ENCODE measurements at places on chromosomes 5 and 9. TPM values are rescaled to one million over a fixed set of nuclear protein-coding genes. Genes with fewer than 3 reads are reported as not detected.
A peak's percentile ranks its signal among the peaks of the same experiment; 100 is the strongest.

Gene GARIN3
- total RNA-seq, result 0.97 TPM

Gene KIAA0825
- total RNA-seq, result 3.9 TPM

Gene CHD1
- total RNA-seq, result 38.5 TPM

Gene FABP6
- not detected for total RNA-seq

DNA sequence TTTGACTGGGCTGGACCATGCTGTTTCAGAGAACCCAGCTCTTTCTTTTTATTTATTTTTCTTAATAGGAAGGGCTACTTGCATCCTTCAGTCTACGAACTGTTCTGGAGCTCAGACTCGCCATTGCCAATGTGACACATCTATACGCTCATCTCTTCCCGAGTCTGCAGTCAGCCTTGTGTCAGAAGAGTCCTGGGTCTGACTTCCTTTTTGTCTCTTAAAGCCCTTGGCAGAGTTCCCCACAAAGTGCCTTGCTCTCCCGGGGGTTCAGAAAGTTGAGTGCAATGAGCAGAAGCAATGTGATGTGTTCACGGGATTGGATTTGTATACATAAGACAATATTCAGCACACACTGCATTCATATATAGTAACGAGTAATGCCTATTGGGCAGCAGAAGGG is 140.4 kb downstream of the ATPSCKMT start:
- H3K27ac ChIP-seq, result no peak overlapping the region
- no peaks in the 10 kb centered on the region for H3K27me3 ChIP-seq
- H3K4me3 ChIP-seq, result no peak overlapping the region
- no peak for DNase-seq
- H3K36me3 ChIP-seq, result no peaks in the 10 kb centered on the region

- no peaks in the 10 kb centered on the region for H3K27me3 ChIP-seq
- H3K4me1 ChIP-seq, result no peaks in the 10 kb centered on the region
- H3K4me3 ChIP-seq, result no peak overlapping the region
- no peak for DNase-seq
- H3K27ac ChIP-seq, result no peak overlapping the region
- no peaks in the 10 kb centered on the region for H3K36me3 ChIP-seq
Measured at GRCh38 chr9:11192993-11193392, 580.2 kb upstream of the PTPRD start.

DNA sequence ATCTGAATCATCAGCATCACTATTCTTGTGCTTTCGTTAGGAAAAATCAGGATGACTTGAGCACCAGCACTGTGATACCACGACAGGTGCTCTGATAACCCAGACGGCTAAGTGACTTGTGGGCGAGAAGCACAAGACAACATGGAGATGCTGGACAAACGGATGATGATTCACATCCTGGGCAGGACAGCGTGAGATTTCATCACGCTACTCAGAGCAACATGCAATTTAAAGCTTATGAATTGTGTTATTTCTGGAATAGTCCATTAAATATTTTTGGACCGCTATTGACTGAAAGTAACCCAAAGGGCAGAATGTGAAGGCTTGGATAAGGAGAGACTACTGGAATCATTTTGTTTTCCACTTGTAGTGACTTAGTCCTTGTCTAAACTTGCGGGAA is 114.8 kb upstream of the DAPK1 start:
- no peak overlapping the region for H3K4me3 ChIP-seq
- H3K27ac ChIP-seq, result no peak overlapping the region
- no peaks in the 10 kb centered on the region for H3K27me3 ChIP-seq

- H3K4me3 ChIP-seq, result no peak overlapping the region
- no peak for DNase-seq
- no peaks in the 10 kb centered on the region for H3K27me3 ChIP-seq
Measured at GRCh38 chr5:134540747-134541733, 15.6 kb downstream of the JADE2 start.

DNA sequence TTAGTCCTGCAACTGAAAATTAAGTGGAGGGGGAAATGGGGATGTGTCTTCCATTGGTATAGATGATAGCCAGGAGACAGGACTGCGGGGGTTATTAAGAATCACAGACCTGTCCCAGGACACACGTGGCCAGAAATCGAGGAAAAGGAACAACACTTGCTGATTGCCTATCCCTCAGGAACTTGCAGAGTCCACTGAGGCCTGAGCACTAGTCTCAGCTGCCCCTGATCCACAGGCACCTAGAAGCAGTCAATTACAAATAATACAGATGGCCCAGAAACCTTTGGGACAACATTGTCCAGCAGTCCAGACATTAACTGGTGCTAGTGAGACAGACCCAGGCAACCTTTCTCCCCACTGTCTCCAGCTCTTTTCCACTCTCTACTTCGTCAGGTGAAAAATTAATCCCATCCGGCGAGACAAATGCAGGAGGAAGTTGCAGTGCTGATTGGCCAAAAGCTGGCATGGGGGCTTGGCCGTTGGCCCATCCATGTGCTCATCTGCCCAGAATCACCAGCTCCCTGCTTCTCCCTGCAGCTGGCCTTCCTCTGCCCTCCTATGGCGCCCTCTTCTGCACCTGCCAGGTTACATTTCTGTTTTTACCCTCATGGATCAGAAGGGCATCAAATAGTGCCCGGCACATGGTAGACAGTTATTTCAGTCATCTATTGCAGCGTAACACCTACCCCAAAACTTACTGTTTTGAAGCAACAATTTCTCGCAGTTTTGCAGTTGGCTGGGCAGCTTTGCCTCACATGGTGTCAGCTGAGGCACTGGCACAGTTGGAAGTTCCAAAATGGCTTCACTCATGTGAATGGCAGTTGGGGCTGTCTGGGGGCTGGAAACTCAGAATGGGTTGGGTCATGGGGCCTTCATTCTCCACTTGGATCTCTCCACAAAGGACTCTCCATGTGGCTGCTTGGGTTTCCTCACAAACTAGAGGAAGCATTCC is 3.6 kb upstream of the B4GALT1 start:
- DNase-seq, result peak; percentile 76
- H3K27ac ChIP-seq, result no peak overlapping the region
- no peak overlapping the region for H3K4me3 ChIP-seq
- H3K36me3 ChIP-seq, result no peaks in the 10 kb centered on the region
- H3K27me3 ChIP-seq, result no peaks in the 10 kb centered on the region
